Stomach (tissue), 19 donors: ENCODE measurements at places on chromosomes 6 and 20.

GRCh38 chr20:49403012-49403411, 79.5 kb downstream of the KCNB1 start:
- no peak overlapping the region for H3K27ac ChIP-seq
- H3K4me1 ChIP-seq, result no peaks in the 10 kb centered on the region
- DNase-seq, result no peak
- no peaks in the 10 kb centered on the region for H3K36me3 ChIP-seq

DNA sequence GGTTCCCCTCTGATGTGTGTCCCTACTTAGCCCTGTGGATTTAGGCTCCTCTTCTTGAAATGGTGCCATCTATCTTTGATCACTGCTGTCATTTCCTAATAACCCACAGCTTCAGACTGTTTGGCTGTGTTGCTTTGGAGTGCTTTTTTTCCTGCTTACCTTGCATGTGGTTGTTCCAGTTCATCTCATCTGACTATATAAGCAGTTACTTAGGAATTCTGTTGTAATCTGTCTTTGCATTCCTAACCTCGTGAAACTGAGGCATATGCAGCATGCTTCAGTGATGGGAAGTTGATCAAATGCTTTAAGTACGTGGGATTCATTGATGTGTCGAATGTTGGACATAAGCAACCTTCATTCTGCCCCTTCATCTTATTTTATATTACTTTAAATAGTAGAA, 115.8 kb upstream of the FLRT3 start:
- H3K4me3 ChIP-seq, result no peak overlapping the region
- H3K27me3 ChIP-seq, result no peaks in the 10 kb centered on the region
- H3K4me1 ChIP-seq, result no peaks in the 10 kb centered on the region
- H3K36me3 ChIP-seq, result no peaks in the 10 kb centered on the region

DNA sequence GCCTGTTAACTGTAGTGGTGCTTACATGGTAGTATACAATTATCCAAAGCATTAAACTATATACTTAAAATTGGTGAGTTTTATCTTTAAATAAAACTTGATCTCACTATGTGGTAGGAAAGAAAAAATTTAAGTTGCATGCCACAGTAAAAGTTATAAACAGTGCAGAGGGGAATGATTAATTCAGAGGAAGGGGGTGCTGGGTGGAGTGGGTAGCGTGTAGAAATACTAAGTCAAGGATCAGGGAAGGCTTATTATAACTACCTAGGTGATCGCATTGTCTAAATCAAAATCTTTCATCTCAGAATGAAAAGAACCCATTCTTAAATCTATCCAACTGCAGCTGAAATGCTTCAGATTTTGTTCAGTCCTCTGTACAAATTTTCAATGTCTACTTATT, 428.3 kb downstream of the ADGRB3 start:
- H3K4me3 ChIP-seq, result no peak overlapping the region
- H3K27me3 ChIP-seq, result no peaks in the 10 kb centered on the region
- no peak for DNase-seq
- H3K27ac ChIP-seq, result no peak overlapping the region

DNA sequence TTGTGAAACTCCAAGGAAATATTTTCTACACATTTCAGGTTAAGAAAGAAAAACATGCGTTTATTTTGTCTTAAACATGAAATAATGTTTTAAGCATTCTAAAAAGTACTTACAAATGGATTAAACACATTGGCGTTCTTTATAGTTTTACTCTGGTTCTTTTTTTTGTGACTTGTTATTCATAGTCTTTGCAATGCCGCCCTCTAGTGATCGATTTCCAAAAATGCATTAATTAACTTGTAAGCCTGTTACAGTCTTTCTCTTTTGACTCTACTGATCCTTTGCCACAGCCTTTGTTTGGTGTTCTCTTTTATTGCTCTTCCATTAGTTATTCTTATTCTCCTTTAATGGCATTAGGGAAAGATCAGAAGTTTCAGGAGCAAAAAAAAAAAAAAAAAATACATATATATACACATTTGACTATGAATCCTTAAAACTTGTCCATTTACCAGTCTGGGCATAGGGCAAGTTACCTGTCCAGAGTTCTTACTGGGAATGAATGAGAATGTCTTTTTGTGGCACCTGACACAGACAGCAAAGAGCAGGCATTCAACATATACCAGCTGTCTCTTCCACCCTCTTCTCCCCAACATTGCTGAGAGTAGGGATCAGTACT, 59.9 kb downstream of the MACROD2 start:
- H3K27me3 ChIP-seq, result no peaks in the 10 kb centered on the region
- DNase-seq, result peak; percentile 89
- no peaks in the 10 kb centered on the region for H3K36me3 ChIP-seq
- peaks cover 11% of the 10 kb centered on the region for H3K4me1 ChIP-seq

- peaks cover 12% of the 10 kb centered on the region for H3K4me1 ChIP-seq
- H3K36me3 ChIP-seq, result no peaks in the 10 kb centered on the region
- peak overlapping the region; percentile 13 for H3K27ac ChIP-seq
- DNase-seq, result no peak
Observed at GRCh38 chr20:22453244-22454080, 130.9 kb downstream of the FOXA2 start.

DNA sequence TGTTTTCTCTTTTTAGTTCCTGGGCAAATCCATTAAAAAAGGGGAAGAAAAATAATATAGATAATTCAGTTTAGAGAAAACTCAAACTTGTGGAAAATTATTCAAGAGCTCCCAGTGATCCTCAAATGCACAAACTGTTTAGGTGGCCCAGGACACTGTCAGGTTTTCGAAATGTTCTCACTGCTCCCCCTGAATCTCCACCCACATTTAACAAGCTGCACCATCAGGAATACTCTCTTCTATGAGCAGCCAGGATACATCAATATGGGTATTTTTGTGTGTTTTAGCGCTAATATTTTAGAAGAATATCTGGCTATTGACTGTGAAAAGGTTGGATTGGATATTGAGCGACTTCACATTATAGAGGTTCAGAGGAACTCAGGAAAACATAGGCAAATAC, 43.9 kb downstream of the OR2B2 start:
- DNase-seq, result no peak
- no peaks in the 10 kb centered on the region for H3K27me3 ChIP-seq
- H3K36me3 ChIP-seq, result no peaks in the 10 kb centered on the region
- H3K4me1 ChIP-seq, result peaks cover 57% of the 10 kb centered on the region
- no peak overlapping the region for H3K4me3 ChIP-seq

GRCh38 chr20:4681991-4682401, 39.7 kb upstream of the PRND start:
- H3K4me1 ChIP-seq, result peaks cover 5% of the 10 kb centered on the region
- no peaks in the 10 kb centered on the region for H3K36me3 ChIP-seq
- DNase-seq, result no peak
- no peaks in the 10 kb centered on the region for H3K27me3 ChIP-seq
- H3K4me3 ChIP-seq, result no peak overlapping the region

- H3K4me3 ChIP-seq, result no peak overlapping the region
- no peak for DNase-seq
- no peaks in the 10 kb centered on the region for H3K4me1 ChIP-seq
- no peaks in the 10 kb centered on the region for H3K27me3 ChIP-seq
- peaks cover 18% of the 10 kb centered on the region for H3K36me3 ChIP-seq
Observed at GRCh38 chr6:107235511-107235910, 120.2 kb upstream of the BEND3 start.

DNA sequence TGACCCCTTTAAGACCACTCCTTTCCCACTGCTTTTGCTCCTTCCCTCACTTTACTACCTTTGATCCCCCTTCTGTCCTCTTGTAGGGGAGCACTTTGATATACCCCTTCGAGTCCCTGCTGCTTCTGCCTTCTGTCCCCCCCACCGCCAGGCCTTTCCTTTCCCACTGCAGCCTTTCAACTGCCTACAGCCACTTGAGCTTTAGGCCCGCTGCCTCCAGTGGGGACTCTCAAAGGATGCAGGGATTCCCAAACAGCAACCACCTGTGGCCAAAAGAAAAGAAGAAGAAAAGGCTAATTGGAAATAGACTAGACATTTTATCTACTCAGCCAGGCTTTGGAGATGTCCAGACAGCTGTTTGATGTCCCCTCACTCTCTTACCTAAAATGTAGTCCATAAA, 77.0 kb upstream of the DTNBP1 start:
- DNase-seq, result no peak
- H3K4me1 ChIP-seq, result no peaks in the 10 kb centered on the region
- H3K27me3 ChIP-seq, result no peaks in the 10 kb centered on the region
- no peak overlapping the region for H3K4me3 ChIP-seq
- H3K27ac ChIP-seq, result no peak overlapping the region

DNA sequence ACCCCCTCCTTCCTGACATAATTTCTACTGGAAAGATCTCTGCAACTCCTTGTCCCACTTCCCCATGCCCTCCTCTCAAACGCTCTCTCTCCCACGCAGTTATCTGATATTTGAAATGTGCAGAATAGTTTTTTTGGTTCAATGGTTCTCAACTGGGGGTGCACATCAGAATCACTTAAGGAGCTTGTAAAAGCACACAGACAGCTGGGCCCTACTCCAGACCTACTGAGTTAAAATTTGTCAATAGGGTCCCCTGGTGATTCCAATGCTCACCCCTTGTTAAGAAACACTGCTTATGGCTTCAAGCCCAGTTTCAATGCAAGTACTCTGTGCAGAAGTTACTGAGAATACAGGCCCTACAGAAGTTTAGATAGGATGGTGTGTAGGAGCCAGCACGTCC, 45.2 kb upstream of the KCNK16 start:
- no peak for DNase-seq
- no peaks in the 10 kb centered on the region for H3K4me1 ChIP-seq
- H3K27me3 ChIP-seq, result no peaks in the 10 kb centered on the region
- no peaks in the 10 kb centered on the region for H3K36me3 ChIP-seq
- H3K4me3 ChIP-seq, result no peak overlapping the region

- H3K4me3 ChIP-seq, result no peak overlapping the region
- H3K36me3 ChIP-seq, result no peaks in the 10 kb centered on the region
- DNase-seq, result no peak
- H3K27ac ChIP-seq, result no peak overlapping the region
Observed at GRCh38 chr6:70657706-70658105, 10.0 kb upstream of the SMAP1 start.

- H3K4me3 ChIP-seq, result no peak overlapping the region
- DNase-seq, result no peak
- no peaks in the 10 kb centered on the region for H3K36me3 ChIP-seq
- H3K27me3 ChIP-seq, result no peaks in the 10 kb centered on the region
Observed at GRCh38 chr20:14853079-14853478, 515.7 kb upstream of the FLRT3 start.
